ENCODE measurements at places on chromosomes 5 and 9. TPM values are rescaled to one million over a fixed set of nuclear protein-coding genes. Genes with fewer than 3 reads are reported as not detected.

DNA sequence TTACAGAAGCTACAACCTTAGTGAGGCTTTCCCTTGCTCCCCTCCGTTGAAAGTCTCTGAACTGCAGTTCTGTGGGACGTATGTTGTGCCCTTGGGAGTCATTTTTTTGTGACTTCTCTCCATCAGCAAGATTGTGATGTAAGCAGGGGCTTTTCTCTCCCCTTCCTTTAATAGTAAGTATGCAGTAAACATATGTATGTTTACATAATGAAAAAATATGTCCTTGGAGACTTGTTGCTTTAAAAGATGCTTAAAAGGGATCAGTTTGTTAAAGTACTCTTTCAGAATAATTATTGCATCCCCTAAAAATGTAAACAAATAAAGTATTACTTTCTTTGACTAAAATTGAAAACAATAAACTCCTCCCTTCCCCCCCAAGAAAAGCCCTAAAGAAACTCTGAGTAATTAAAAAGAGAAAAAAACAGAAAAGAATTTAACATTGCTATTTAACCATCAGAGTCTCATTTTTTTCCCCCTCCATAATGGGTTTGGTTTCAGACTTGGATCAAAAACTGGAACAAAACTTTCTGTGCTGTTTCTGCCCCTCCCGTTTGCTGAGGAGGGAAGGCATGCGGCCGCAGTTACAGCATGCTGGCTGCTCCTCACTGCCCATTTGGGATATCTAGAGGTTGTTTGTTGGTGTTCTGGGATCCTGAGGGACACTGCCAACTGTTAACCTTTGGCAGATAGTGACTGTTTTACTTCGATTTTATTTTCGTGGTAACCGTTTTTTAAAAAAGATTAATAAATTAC lies 40.2 kb downstream of the TRIO start:
- H3K36me3 ChIP-seq: no peaks in the 10 kb centered on the region
- DNase-seq: no peak
- peaks cover 57% of the 10 kb centered on the region for H3K4me1 ChIP-seq
- no peak overlapping the region for H3K4me3 ChIP-seq
- H3K27me3 ChIP-seq: no peaks in the 10 kb centered on the region
- H3K27ac ChIP-seq: peak overlapping the region; percentile 18

DNA sequence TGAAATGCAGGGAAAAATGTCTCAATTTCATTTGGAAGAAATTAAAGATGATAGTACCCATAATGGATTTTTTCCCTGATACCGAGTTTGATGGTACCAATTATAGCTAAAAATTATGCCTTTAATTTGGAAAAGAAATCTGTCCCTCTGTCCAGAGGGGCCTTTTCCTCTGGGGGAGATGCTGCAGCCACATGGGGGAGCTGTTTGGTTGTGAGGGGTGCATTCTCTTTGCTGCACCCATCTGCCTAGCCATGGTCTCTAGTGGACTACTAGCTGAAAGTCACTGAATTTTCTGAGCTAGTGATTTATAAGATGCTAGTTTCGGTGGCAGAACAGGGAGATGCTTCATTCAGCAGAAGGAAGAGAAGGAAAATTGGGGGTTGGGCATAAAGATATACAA lies 9.6 kb downstream of the SEC61B start:
- no peak overlapping the region for H3K4me3 ChIP-seq
- peaks cover 29% of the 10 kb centered on the region for H3K36me3 ChIP-seq
- DNase-seq: no peak
- no peak overlapping the region for H3K27ac ChIP-seq

Gene FYB1
- not detected for polyA plus RNA-seq

- H3K4me3 ChIP-seq: no peak overlapping the region
- no peak overlapping the region for H3K27ac ChIP-seq
- H3K27me3 ChIP-seq: no peaks in the 10 kb centered on the region
- H3K36me3 ChIP-seq: no peaks in the 10 kb centered on the region
- H3K4me1 ChIP-seq: peaks cover 5% of the 10 kb centered on the region
- DNase-seq: no peak
These were observed 633.3 kb downstream of the PDE4D start for GRCh38 chr5:59260200-59260599.

DNA sequence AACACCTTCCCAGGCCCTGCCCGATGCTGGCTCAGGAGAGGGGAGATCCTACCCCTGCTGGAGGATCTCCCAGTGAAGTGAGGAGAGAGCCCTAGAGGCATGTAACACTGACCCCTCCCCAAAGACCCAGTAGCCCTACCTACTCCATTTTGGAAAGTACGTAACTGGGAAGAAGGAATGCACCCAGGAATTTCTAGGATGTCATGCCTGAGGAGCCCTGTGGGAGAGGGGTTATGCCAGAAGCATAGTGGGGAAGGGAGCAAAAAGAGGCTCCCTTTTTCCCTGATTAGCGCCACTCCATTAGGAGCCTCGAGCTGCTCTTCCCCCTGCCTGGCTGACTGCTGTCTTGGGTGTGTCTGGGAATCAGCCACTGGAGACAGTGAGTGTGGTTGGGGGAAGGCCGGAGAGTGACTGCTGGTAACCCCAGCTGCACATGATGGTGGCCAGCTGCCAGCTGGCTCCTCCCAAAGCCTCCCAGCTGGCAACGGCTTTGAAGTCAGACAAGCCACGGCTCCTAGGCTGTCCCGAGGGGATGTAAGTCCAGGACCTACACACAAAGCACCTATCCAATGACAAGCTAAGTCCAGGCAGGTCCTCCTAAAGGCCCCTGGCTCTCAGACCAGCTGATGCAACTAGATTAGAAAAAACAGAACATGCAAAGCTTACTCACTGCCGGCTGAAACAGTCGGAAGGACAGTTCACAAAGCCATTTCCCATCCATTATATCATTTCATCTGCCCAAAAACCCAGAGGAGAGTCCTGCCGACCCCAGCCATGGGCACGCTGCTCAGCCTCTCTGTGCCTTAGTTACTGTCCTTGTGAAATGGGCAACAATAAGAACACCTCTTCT lies 136.5 kb upstream of the ABCA1 start:
- H3K27ac ChIP-seq: no peak overlapping the region
- DNase-seq: peak; percentile 67
- H3K4me3 ChIP-seq: no peak overlapping the region
- H3K4me1 ChIP-seq: no peaks in the 10 kb centered on the region
